Activated T-helper 1 cell treated with Interleukin-2 at 50 U/mL for 16 hours (primary cell): ENCODE measurements at places on chromosomes 1 and 21.

DNA sequence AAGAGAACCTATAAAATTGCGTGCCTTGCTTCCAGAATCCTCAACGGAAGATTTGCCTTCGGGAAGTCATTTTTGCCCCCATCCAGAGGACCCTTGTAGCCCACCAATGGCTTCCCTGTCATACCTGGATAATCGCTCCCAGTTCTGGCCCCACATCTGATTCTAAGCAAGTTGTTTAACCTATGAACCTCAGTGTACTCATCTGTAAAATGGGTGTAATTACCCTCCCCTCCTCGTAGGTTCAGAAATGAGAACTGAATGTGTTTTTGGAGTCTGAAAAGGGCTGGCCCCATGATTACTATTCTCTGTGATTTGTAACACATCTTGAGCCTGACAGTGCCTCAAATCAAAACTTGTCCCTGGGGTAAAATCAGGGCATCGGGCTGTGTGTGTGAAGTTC, 81.6 kb upstream of the TMEM51 start:
- DNase-seq, result no peak

GRCh38 chr1:6241107-6241886, 2.7 kb upstream of the HES3 start:
- DNase-seq, result no peak

DNA sequence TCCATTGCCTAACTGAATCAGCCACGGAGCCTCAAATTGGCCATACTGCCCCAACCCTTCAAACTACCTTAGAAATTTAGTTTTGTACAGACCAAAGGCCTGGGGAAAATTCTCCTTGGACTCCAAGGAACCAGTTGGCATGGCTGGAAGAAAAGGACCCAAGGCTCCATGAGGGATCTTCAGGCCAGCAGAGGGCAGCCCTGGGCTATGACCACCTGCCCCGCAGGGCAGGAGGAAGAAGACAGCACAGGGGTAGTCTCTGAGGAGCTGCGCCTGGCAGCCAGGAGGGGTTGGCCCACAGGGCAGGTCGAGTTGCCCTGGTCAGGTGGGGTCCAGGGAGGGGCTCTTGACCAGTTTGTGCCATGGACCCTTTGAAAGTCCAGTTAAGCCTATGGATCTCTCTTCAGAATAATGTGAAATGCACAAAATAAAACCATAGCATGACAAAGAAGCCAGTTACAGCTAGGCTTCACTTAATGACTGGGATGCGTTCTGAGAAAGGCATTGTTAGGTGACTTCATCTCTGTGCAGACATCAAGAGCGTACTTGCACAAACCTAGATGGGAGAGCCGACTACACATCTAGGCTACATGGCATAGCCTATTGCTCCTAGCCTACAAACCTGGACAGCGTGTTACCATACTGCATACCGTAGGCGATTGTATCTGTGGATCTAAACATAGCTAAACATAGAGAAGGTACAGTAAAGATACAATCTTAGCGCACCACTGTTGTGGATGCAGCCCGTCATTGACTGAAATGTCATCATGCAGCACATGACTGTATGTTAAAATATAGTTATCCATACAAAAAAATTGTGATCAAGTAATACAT, 26.1 kb downstream of the CACNA1S start:
- DNase-seq, result peak; percentile 15

DNA sequence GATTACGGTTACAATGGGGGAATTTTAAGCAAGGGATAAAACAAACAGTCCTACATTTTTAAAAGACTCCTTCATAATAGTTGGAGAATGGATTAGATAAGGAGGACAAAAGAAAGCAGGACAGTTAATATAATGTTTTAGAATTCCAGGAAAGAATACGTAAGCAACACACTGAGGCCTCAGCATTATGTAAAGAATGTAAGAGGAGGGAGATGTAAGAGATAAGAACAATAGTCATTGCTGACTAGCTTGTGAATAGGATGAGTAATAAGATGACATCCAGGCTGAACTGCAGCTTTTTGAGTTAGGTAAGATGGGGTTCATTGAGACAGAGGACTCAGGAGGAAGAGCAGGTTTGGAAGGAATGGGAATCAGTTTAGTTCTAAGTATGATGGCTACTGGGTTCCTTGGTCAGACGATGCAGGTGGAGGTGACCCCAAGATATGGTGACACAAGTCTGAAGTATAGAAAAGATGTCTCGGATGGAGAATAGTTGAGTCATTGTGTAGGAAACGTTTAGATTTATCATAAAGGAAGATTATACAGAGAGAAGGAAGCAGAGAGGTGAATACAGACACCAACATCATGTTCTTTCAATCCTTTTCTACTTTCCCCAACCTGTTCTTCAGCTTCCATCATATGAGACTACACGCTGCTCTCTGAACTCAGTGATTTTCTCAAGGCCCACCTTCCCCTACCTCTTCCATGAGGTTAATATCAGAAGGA, 372.8 kb downstream of the PTBP2 start:
- no peak for DNase-seq

GRCh38 chr1:211753649-211754251, 76.8 kb downstream of the LPGAT1 start:
- no peak for DNase-seq

GRCh38 chr1:71339238-71339637, 258.4 kb upstream of the ZRANB2 start:
- DNase-seq, result no peak

GRCh38 chr1:109691759-109692158, 4.1 kb downstream of the GSTM1 start:
- no peak for DNase-seq

DNA sequence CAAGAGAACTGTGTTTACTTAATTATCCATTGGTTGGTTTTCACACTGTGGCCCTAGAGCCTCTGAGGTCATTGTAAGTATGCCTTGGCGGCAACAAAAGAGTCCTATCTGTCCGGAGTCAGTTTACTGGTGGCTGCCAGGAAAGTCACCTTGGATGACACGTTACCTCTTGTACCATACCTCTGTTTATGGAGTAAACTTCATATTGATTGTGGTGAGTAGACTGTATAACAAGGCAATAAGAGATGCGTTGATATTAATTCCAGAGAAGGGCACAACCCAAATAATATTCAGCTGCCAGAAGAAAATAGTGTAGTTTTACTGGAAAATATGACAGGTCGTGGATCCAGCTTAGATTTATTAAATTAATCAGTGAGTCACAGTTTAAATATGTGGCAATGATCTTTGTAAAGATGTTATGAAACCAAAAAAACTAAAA, 20.4 kb upstream of the KIF14 start:
- no peak for DNase-seq

GRCh38 chr1:1237874-1238701, 6.1 kb downstream of the B3GALT6 start:
- DNase-seq, result no peak

- no peak for DNase-seq
These were observed 24.7 kb downstream of the NPHS2 start for GRCh38 chr1:179550746-179551682.

- no peak for DNase-seq
These were observed 47.7 kb downstream of the ETS2 start for GRCh38 chr21:38853421-38853919.

DNA sequence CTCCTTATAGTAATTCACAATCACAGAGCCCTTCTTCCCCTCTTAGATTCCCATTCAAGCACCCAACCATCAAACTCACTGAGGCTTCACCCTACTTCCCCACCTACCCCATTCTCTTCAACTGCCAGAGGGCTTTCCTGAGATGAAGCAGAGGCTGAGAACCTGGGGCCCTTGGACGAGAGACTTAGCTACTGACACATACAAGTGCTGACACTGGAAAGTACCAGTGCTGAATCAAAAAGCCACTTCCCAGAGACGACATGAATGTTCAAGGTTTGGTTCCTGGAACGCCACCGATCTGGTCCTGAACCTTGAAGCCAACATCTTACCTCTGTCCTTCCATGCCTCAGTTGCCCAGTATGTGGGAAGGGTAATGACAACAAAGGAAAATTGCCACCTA, 16.6 kb upstream of the RAP1A start:
- DNase-seq, result no peak

DNA sequence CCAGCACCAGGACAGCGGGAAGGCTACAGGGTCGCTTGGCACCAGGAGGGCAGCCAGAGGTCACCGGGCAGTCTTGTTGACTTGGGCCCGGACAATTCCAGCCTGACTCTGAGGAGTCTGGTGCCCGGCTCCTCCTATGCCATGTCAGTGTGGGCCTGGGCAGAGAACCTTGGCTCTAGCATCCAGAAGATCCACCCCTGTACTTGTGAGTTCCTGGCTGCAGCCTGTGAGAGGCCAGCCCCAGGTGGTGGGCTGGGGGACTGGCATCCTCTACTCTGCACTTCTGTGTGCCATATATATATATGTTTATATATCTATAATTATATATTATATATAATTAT, 11.6 kb upstream of the PTPN7 start:
- DNase-seq, result no peak
